Dermis blood vessel endothelial cell (primary cell): ENCODE measurements at places on chromosomes 12 and 14. TPM values are rescaled to one million over a fixed set of nuclear protein-coding genes. Genes with fewer than 3 reads are reported as not detected.

The KSR2 gene
- total RNA-seq = under 0.01 and 0.60 TPM in 2 replicates

The PARPBP gene
- total RNA-seq = 7.0 and 23.4 TPM in 2 replicates

The CRY1 gene
- 17.4 and 19.2 TPM in 2 replicates for total RNA-seq

The GSKIP gene
- 73.0 and 117 TPM in 2 replicates for total RNA-seq

The CCDC196 gene
- not detected in 2 replicates for total RNA-seq

The HIP1R gene
- total RNA-seq = 132 and 200 TPM in 2 replicates

The NFE2 gene
- not detected in 2 replicates for total RNA-seq

The CYP46A1 gene
- under 0.01 and 0.14 TPM in 2 replicates for total RNA-seq

The ARMH4 gene
- 1.5 and 2.0 TPM in 2 replicates for total RNA-seq

The SELPLG gene
- 0.65 and 0.85 TPM in 2 replicates for total RNA-seq

The CYP27B1 gene
- 0.17 and 0.47 TPM in 2 replicates for total RNA-seq

The HAL gene
- 0.14 and 0.17 TPM in 2 replicates for total RNA-seq

The NELL2 gene
- 0.51 TPM in 1 of 2 replicates, not detected in the other for total RNA-seq

The C14orf132 gene
- 2.8 and 3.7 TPM in 2 replicates for total RNA-seq

The NTS gene
- 6.1 and 18.3 TPM in 2 replicates for total RNA-seq

The ACTR10 gene
- total RNA-seq = 39.6 and 42.4 TPM in 2 replicates

The TPPP2 gene
- not detected in 2 replicates for total RNA-seq
